ENCODE measurements at places on chromosomes 1 and 21.

GRCh38 chr1:23980728-23981070 lies 572 bp upstream of the SRSF10 start:
- DNase-seq: no peak

GRCh38 chr1:54329312-54330003 lies 76.7 kb downstream of the SSBP3 start:
- no peak for DNase-seq

DNA sequence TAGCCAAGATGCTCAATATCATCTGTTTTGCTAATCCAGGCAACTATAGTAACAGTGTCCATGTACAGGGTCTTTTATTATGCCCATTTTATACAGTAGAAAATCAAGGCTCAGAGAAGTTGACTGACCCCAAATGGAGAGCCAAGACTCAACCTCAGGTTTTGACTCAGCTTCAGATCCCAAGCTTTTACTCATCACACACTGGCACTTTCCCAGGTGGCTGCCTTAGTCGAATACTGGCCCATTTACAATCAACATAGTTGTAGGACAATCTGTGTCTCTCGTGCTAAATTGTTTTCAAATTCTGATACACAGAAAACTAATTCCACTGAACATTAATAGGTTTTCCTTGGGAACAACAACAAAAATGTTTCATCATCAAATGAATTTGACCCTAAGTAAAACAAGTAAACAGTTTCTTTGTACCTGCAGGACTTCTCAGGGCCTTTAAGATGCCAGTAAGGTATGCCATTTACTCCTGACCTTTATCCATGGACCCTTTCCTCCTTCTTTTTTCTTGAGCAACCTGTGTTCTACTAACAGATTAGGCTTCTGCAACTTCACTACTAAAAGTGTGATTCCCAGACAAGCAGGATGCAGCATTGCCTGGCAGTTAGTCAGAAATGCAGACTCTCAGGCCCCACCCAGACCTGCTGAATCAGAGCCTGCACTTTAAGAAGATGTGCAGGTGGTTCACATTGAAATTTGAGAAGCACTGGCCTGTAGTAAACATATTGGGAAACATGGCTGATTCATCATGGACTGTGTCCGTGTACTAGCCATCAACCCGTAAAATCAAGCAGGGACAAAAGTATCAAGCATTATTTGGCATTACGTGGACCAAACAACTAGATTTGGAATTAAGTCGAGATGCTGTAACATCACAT lies 128.8 kb downstream of the RRAGC start:
- peak; percentile 36 for DNase-seq

GRCh38 chr21:32415451-32416398 lies 3.2 kb downstream of the EVA1C start:
- no peak for DNase-seq

DNA sequence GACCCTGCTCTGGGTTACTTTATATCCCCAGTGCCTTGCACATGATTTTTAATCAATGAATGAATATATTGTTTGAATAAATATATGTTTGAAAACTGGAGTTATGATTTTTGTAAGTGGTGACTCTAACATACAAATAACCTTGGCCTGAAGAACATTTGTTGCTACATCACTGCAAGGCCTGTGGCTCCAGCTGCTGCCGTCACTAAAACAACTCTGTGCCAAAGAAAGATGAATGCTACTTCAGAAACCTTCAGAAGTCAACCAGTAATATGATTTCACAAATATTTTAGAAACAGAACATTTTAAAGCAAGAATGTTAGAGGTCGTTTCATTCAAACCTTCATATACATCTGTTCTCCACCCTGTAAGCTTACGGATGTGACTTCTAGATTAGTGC lies 60.6 kb upstream of the SEC16B start:
- DNase-seq: no peak

- no peak for DNase-seq
Measured at GRCh38 chr1:3895279-3895950, 4.7 kb downstream of the C1orf174 start.

DNA sequence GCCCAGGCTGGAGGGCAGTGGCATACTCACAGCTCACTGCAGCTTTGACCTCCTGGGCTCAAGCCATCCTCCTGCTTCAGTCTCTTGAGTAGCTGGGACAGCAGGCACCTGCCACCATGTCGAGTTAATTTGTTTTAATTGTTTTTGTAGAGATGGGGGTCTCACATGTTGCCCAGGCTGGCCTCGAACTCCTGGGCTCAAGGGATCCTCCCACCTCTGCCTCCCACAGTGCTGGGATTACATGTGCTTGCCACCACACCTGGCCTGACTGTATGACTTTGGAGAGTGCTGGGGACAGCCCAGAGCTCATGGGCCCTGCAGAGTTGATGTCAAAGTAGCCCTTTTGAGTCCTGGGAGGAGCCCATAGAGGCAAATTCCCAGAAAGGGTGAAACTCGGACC lies 1.8 kb downstream of the OBSCN start:
- no peak for DNase-seq

- DNase-seq: no peak
Measured at GRCh38 chr21:44533891-44534627, 5.9 kb downstream of the KRTAP10-1 start.

GRCh38 chr1:21320410-21321108 lies 30.3 kb upstream of the ECE1 start:
- no peak for DNase-seq

- no peak for DNase-seq
Measured at GRCh38 chr1:207191776-207192175, 87.7 kb downstream of the C4BPA start.

DNA sequence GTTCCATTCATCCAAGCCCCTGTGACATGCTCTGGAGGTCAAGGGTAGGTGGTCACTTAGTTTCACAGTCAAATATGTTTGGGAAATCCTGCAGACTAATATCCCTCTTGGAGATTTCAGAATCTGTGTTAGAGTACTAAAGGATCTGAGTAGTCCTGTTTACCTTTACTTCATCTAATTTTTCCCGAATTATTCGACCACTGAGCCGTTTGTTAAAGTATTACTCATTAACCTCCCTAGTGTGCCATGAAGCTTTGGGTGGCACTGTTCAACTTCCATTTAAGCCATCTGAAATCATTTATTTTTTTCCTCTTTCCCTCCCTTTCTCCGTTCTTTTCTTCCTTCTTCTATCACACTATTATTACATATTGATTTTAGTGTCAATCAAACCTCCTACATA lies 109.9 kb downstream of the NGF start:
- DNase-seq: no peak

Measured in fibroblast of pulmonary artery (primary cell).